ENCODE measurements at places on chromosomes 13 and 19.

DNA sequence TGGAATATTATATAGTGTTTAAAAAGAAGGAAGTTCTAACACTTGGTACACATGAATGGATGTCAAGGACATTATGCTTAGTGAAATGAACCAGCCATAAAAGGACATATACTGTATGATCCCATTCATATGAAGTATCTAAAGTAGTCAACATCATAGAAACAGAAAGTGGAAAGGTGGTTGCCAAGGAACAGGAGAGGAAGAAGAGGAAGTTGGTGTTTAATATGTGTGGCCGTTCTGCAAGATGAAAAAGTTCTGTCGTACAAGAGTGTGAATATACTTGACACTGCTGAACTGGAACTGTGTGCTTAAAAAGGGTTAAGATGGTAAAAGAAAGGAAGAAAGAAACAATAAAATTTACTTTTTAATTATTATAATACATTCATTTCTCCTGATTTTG lies 33.1 kb upstream of the C1QTNF9 start:
- peak; percentile 87 for DNase-seq

DNA sequence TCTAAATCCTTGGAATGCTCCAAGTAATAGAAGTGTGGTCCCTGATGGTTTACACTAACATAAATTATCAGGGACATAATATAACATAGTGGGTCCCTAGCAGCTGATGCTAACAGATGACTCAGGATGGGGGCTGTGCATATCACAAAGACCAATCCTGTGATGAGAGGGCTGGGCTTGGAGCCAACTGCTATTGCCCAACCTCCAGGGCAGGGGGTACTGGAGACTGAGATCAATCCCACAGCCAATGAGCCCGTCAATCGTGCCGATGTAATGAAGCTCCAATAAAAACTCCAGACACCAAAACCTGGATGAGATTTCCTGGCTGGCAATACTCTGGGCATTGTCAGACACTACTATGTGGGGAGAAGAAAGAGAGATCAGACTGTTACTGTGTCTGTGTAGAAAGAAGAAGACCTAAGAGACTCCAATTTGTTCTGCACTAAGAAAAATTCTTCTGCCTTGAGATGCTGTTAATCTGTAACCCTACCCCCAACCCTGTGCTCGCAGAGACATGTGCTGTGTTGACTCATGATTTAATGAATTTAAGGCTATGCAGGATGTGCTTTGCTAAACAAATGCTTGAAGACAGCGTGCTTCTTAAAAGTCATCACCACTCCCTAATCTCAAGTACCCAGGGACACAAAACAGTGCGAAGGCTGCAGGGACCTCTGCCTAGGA lies 33.4 kb downstream of the ABCC4 start:
- DNase-seq: no peak

- DNase-seq: peak; percentile 99
Measured at GRCh38 chr19:17336872-17337674, at the start of gene GTPBP3. Gene GTPBP3 (plus strand): TSS chr19:17337553. CDS start chr19:17337612, 59 bp downstream.

DNA sequence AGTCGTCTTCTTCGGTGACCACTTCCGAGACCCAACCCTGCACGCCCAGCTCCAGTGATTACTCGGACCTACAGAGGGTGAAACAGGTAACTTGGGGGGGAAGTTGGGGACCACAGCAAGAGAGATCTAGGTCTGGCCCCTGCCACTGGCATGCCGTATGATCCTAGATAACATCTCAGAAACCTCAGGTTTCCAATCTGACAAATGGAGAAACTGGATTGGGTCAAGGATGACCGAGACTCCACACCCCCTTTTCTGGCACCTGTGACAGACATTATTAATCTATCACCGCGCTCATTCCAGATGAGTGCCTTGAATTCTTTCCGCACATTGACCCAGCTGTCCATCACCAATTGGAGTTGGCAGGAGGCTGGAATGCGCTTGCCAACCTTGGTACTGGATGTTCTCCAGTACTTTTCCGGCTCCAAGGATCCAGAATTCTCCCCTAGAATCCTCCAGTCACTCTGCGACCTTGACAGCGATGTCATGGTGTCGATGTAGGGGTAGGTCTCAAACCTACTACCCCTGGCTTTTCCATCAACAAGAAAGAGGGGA lies 17.4 kb downstream of the VASP start:
- no peak for DNase-seq

- DNase-seq: no peak
Measured at GRCh38 chr13:114081761-114082681, 50.4 kb downstream of the RASA3 start.

DNA sequence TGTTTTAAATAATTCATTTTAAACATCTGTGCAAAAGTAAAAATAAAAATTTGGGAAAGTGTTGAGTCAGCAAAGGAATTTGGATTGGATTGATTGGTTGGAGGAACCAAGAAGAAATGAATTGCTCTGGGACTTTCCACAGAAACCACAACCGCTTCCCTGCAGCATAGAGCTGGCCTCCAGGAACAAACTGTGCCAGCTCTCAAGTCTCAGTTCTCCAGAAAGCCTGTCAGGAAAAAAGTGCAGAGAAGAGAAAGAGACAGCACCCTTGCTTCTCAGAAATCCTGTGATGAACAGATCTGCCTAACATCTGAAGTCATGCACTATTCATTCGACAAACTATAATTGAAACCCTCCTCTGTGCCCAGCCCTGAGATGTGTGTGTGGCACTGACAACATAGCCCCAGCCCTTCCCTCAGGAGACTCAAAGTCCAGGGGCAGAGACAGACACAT lies 14.8 kb downstream of the LYPD3 start:
- DNase-seq: peak; percentile 72

GRCh38 chr13:48448285-48448958 lies 35.5 kb upstream of the LPAR6 start:
- DNase-seq: peak; percentile 67

- DNase-seq: peak; percentile 65
Measured at GRCh38 chr19:16066611-16067104, 9.6 kb upstream of the TPM4 start.

- DNase-seq: no peak
Measured at GRCh38 chr13:48156466-48156865, 61.6 kb upstream of the MED4 start.

GRCh38 chr19:2213799-2214198 lies 22.3 kb downstream of the PLEKHJ1 start:
- no peak for DNase-seq

All from inflammatory macrophage treated with lipopolysaccharide for 4 hours (primary cell).